Stimulated activated CD4-positive, alpha-beta T cell treated with anti-CD3 and anti-CD28 coated beads, Interleukin-1b, Interleukin-23, amount 100 ng/mL, for 1 hour (primary cell): ENCODE measurements at places on chromosomes 1 and 21.

DNA sequence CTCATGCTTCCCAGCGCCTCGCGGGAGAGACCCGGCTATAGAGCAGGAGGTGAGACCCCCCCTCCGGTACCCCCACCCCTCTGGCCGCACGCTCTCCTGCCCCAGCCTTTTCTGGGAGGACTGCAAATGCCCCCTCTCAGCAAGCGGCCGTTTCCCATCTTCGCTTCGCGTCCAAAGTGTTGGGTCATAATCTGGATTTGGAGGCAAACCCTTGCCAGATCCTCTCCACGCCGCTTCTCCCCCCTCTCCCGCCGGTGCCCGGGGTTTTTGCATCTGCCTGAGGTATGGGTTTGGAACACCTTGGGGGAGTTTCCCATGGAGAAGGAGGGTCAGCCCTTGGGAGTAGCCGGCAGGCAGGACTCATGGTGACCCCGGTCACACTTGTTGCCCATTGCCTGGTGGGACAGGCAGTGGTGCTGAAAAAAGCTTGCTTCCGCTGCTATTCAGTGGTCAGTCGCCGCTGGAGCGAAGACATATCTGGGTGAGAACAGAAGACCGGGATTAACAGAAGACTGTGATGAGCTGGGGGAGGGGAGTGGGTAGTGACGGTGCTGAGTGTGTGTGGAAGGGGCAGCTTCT, 935 bp downstream of the KCNK2 start:
- DNase-seq = no peak

GRCh38 chr1:100506217-100506616, 31.7 kb upstream of the GPR88 start:
- DNase-seq = no peak

DNA sequence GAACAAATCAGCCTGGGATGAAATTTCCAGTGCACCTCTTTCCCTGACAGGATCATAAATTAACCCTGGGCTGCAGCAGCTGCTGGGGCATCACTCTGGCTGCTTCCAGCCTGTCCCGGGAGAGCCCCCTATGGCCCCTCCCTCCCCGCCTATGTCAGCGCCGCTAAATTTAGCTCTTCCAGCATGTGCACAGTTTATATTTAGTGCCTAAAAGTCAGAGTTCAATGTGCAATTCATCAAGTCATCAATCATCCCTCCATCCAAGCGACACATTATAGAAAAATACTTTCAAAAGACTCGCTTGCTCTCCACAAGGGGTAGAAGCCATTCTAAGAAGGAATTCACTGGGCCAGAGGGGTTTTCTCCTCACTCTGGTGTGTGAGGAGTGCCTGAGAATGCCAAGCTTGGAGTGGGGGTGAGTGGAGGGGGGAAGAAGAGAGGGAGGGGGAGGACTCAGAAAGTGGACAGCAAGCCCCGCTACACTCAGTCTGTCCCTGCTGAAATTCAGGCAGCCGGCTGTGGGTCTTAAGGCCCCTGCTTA, 37.4 kb downstream of the XCL1 start:
- no peak for DNase-seq

GRCh38 chr1:44685881-44686280, 11.4 kb downstream of the ARMH1 start:
- DNase-seq = no peak

DNA sequence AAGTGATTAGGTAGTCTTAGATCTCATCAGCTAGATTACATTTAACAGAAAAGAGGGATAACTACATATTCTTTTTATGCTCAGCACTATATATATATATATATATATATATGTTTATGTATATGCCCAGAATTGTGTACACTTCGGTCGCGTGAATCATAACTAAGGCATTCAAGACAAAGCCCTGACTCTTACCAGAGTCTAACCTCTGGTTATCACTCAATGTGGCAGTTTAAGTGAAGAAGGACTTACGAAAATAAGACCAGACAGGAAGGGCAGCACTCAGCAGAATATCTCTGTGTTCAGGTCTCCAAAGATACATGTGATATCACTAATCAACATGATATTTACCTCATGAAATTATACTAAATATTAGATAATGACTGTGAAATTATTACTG, 1326.7 kb downstream of the MRPL39 start:
- no peak for DNase-seq

GRCh38 chr1:6167391-6168303, 12.5 kb downstream of the CHD5 start:
- DNase-seq = no peak

DNA sequence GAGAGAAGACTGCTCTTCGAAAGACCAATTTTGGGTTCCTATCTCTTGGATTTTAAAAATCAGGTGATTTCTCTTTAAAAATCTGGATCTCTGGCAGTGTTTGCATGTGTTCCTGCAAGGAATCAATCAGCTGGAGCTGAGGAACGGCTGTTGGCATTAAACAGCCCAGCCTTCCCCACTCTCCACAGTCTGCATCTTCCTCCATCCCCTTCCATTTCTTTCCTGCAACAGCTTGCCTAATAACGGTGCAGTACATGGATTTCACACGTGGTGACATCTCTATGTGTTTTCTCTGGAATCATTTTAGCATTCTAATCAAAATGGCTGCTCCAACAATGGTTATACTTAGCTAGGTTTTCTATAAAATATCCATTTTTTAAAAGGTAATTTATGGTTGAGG, 20.0 kb downstream of the RIPPLY3 start:
- DNase-seq = no peak

- DNase-seq = no peak
Observed at GRCh38 chr1:155504207-155504606, 58.4 kb downstream of the ASH1L start.

DNA sequence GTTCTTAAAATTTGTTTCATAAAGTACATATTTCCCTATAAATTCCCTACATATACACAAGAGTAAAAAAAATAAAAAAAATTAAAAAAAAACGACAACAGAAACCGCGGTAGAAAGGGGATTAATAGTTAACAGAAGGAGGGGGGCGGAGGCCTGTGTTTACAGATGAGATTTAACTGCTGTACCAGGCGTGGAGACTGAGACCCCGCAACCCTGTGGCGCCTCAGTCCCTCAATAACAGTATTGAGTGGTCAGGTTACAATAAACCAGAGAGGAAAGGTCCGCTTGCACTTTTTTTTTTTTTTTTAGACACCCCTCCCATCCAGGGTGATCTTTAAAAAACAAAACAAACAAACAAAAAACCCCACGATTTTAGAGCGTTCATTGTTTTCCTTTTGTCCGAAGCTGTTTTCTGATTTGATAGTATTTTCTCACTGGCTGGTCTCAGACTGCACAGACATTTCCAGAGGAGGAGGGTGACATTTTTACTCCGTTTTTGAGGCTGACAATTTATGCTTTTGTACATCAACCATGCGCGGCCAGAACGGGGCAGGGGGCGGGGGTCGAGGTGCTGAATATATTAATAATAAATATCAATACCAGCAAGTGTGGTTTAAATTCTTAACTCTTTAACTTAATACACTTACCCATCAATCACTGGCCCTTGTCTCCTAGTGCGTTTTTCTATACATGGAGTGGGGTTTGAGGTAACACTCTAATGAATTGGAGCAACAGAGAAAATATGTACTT, 1223.9 kb downstream of the BRINP3 start:
- no peak for DNase-seq

DNA sequence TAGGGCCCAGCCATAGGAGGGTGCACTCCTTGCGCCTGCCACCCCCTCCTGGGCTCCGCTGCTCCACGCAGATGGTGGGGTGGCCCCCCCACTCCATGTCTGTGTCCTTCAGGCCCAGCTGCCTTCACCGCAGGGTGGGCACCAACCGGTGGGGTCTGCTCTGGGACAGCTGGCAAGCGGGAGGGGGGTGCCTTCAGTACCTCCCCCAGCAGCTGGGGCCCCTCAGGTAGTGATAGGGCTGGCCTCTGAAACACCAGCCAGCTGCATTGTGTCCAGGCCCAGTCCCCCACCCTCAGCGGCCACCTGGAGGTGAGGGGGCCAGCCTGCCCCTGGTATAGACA, 360 bp downstream of the GJC2 start:
- DNase-seq = no peak

- no peak for DNase-seq
Observed at GRCh38 chr1:162351246-162351842, 25.3 kb downstream of the SPATA46 start.

DNA sequence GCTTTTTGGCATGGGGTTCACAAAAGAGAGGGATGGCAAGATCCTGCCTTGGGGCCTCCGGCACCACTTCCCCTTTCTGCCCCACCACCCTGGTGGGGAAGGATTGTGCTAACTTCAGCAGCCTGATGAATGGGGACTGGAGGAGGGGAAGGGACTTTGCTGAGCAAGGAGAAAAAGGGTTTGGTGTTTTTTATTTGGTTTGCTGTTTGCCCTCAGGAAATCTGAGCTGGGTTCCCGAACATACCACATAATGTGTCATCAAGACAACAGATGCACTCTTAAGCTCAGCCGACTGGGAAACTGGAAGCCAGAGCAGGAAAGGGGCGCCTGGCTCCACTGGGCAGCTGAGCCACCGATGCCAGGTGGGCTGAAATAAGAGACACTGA, 19.8 kb downstream of the OLFML2B start:
- no peak for DNase-seq

DNA sequence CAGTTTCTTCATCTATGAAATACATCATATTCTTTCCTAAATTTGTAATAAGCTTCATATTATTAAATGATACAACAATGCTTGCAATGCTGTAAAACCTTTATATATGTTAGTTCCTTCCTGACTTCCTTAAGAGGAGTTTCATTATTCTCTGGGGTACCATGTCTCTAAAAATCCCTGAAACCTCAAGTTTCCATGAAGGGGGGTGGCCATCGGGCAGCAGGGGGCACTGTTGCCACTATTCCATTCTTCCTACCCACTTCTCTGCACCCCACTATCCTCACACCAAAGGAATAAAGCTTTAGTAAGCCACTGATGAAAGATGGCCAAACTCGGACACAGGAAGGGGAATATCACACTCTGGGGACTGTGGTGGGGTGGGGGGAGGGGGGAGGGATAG, 9.0 kb upstream of the DMRTB1 start:
- no peak for DNase-seq

- DNase-seq = peak; percentile 50
Observed at GRCh38 chr21:17512253-17513213, at the start of gene CXADR. Gene CXADR, plus strand, starts transcription at chr21:17513043. Its CDS starts 87 bp downstream, at chr21:17513130.

- DNase-seq = no peak
Observed at GRCh38 chr1:67594764-67595163, 90.2 kb upstream of the GADD45A start.

DNA sequence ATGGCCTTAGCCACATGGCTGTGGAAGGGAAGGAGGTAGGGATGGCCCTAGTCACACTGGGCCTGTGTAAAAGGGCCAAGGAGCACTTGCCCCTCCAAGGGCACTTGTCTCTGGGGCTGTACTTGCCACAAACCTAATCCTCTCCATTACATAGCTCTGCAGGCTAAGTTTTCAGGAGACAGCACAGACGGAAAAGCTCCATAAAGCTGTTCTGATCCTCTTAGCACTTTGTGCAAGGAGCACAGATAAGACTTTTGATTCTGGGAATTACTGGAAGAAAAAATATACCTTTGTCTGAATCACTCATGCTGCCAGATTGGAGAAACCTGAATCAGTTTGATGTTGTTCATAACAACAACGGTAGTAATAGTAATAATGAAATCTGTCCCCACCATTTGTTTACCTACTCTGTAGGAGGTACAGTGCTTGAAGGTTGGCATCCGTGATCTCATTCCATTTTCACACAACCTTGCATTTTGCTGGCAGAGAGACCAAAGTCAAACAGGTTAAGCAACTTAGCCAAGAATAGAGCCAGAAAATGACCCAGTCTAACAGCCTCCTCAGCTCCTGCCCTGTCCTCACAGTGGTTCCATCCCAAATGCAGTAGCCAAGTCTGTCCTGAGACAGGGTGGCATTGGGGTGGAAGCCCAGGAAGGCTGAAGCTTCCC, 207.1 kb downstream of the ROR1 start:
- no peak for DNase-seq

- DNase-seq = no peak
Observed at GRCh38 chr1:2230781-2231531, 2.8 kb downstream of the SKI start.

- DNase-seq = no peak
Observed at GRCh38 chr1:200445213-200445612, 35.4 kb upstream of the ZNF281 start.

DNA sequence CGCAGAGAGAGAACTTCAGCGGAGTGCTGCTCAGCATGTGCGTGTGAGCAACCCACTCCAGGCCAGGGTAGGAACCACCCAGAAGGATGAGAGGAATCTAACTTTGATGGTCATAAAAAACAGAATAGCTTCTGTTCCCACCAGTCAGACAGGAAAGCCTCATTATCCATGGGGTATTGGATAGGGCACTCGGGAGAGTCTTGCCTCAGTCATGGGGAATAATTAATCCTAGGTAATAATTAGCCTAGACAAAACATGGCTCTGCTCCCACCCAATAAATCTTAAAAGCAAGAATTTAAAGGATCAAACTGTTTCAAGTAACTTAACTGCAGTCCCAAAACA, 35.3 kb downstream of the LDLRAD1 start:
- no peak for DNase-seq

GRCh38 chr1:184655185-184655584, 99.5 kb downstream of the EDEM3 start:
- no peak for DNase-seq

- DNase-seq = no peak
Observed at GRCh38 chr1:188594542-188595235, 1765.9 kb downstream of the PLA2G4A start.

DNA sequence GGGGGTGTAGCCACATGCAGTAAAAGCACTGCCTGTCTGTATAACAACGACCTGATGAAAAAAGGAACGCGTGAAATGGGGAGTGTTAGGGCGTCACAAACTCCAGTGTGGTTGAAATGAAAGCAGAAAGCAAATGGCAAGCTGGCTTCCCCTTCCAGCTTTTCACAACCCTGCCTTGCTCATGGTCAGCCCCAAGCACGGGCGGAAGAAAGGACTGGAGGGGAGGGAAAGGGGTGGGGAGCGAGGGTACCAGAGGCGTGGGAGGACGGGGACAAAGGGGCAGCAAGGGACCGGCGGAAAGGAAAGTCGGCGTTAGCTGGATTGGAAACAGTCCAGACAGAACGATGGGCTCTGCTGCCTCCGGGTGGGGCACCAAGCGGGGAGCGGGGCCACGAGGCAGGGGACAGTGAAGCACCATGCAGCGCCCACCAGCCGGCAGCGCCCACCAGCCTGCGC, 9.6 kb downstream of the VPS26C start:
- no peak for DNase-seq

- no peak for DNase-seq
Observed at GRCh38 chr1:217029281-217030157, 306.3 kb upstream of the ESRRG start.

DNA sequence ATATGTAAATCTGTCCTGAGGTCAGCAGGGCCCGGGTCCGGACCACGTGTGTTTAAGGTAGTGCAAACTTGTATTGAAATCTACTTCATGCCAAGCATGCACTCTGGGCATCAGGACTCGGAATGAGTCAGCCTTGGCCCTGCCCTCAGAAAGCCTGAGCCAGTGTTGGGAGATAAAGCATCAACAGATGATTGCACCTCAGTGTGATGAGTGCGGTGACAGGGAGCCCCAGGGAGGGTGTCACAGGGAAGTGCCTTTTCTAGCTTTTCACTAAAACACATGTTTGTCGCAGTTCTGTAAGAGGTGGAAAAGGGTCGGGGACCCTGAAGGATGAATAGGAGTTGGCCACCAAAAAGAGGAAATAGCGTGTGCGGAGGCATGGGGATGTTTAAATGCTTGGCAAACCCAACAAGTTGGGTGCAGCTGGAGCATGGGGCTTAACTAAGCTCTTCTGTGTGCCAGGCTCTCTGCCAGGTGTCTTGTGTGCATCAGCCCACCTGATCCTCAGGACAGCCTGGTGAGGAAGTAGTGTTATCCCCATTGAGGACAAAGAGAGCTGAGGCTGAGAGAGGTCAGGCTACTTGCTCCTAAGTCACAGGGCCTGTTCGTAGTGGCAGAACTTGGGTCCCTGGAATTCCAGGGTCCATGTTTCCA, 48.2 kb upstream of the EPB41 start:
- DNase-seq = no peak
